Kidney epithelial cell (primary cell): ENCODE measurements at places on chromosomes 5 and 9.

DNA sequence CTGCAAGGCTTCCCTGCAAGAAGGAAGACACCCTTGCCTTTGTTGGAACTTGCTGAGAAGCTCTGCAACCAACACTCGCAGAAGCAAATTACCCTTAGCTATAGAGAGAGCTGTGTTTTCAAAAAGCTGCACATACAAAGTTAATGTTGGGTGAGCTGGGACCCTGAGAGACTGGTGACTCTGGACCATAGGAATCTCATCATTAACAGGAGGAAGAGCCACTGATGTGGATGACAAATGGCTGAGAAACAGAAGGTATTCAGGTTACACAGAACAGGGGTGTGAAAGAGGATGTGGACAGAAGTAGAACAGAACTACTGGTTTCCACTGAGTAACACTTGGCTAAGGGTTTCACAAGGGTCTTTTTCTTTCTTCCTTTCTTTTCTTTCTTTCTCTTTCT is 493.5 kb downstream of the IRX1 start:
- DNase-seq = no peak

GRCh38 chr9:96556701-96557461 is 62.8 kb downstream of the CDC14B start:
- DNase-seq = no peak

GRCh38 chr9:4506490-4506889 is 16.2 kb downstream of the SLC1A1 start:
- no peak for DNase-seq

- DNase-seq = no peak
Observed at GRCh38 chr5:154038261-154038706, 426 bp downstream of the FAM114A2 start.
